ENCODE measurements at places on chromosomes 16 and 17. TPM values are rescaled to one million over a fixed set of nuclear protein-coding genes. Genes with fewer than 3 reads are reported as not detected.

Gene TP53TG3F
- total RNA-seq = not detected

Gene STAC2
- 0.09 TPM for total RNA-seq

Gene FOXF1
- not detected for total RNA-seq

Gene RBFOX1
- total RNA-seq = 0.67 TPM

Gene CACNG5
- not detected for total RNA-seq

Gene RNF227
- 5.0 TPM for total RNA-seq

Gene RGS11
- 8.9 TPM for total RNA-seq

Gene PIRT
- not detected for total RNA-seq

Measured in Caco-2 (cell line).